ENCODE measurements at places on chromosomes 4 and X. TPM values are rescaled to one million over a fixed set of nuclear protein-coding genes. Genes with fewer than 3 reads are reported as not detected.

The USP46 gene
- 4.3 TPM for total RNA-seq

The SLITRK4 gene
- total RNA-seq = not detected

The PRRG1 gene
- total RNA-seq = not detected

The HPSE gene
- 11.4 TPM for total RNA-seq

The ARHGAP6 gene
- total RNA-seq = not detected

The SLC2A9 gene
- total RNA-seq = 0.76 TPM

The GCNA gene
- 3.5 TPM for total RNA-seq

The TNIP3 gene
- total RNA-seq = 3.7 TPM

The CD38 gene
- 17.3 TPM for total RNA-seq

The STBD1 gene
- 0.09 TPM for total RNA-seq

The DGKK gene
- not detected for total RNA-seq

The NR3C2 gene
- 5.8 TPM for total RNA-seq

The NOX1 gene
- total RNA-seq = not detected

The GDPD2 gene
- 0.11 TPM for total RNA-seq

The MAGEB2 gene
- not detected for total RNA-seq

The POU4F2 gene
- total RNA-seq = not detected

The IBSP gene
- not detected for total RNA-seq

The GAGE2A gene
- total RNA-seq = not detected

The MBTPS2 gene
- total RNA-seq = 7.8 TPM

The INTS6L gene
- total RNA-seq = 26.0 TPM

The PPP2R2C gene
- not detected for total RNA-seq

The USP27X gene
- 2.2 TPM for total RNA-seq

The FAM47A gene
- total RNA-seq = not detected

The CACNA1F gene
- 0.87 TPM for total RNA-seq

The PRRG3 gene
- not detected for total RNA-seq

The MCUB gene
- 58.2 TPM for total RNA-seq

The IL3RA gene
- total RNA-seq = 0.37 TPM

The FAM9C gene
- total RNA-seq = not detected

The HTRA3 gene
- not detected for total RNA-seq

The MAGEA9B gene
- total RNA-seq = not detected

The EDA2R gene
- 1.1 TPM for total RNA-seq

The SPANXD gene
- total RNA-seq = not detected

The SYTL5 gene
- not detected for total RNA-seq

The GLRB gene
- total RNA-seq = not detected

The MSX1 gene
- total RNA-seq = 0.09 TPM

The PAK3 gene
- total RNA-seq = 0.26 TPM

The SEPTIN11 gene
- 34.5 TPM for total RNA-seq

Measured in activated CD4-positive, alpha-beta T cell treated with anti-CD3 and anti-CD28 coated beads for 36 hours (primary cell).